ENCODE measurements at places on chromosomes 2 and 18. TPM values are rescaled to one million over a fixed set of nuclear protein-coding genes. Genes with fewer than 3 reads are reported as not detected.

TNFAIP6 gene
- 2.0 TPM for total RNA-seq

ZNF396 gene
- total RNA-seq: 0.74 TPM

STAT4 gene
- total RNA-seq: 0.63 TPM

PER2 gene
- 5.5 TPM for total RNA-seq

NAT8 gene
- total RNA-seq: not detected

LAMA1 gene
- 48.7 TPM for total RNA-seq

CEP192 gene
- 26.2 TPM for total RNA-seq

DTNB gene
- 49.5 TPM for total RNA-seq

UCN gene
- not detected for total RNA-seq

TCF23 gene
- total RNA-seq: not detected

SLC4A5 gene
- total RNA-seq: 0.86 TPM

DNA sequence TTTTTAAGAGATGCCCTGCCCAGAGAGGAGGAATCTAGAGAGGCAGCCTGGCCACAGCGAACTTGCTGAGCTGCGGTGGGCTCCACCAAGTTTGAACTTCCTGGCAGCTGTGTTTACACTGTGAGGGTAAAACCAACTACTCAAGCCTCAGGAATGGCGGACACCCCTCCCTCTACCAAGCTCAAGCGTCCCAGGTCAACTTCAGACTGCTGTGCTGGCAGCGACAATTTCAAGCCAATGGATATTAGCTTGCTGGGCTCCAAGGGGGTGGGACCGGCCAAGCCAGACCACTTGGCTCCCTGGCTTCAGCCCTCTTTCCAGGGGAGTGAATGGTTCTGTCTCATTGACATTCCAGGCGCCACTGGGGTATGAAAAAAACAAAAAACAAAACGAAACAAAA is 289.4 kb downstream of the KCNS3 start:
- no peak overlapping the region for H3K4me3 ChIP-seq
- no peaks in the 10 kb centered on the region for H3K36me3 ChIP-seq
- DNase-seq: no peak
- no peak overlapping the region for H3K27ac ChIP-seq
- no peaks in the 10 kb centered on the region for H3K4me1 ChIP-seq

- no peaks in the 10 kb centered on the region for H3K27me3 ChIP-seq
- no peaks in the 10 kb centered on the region for H3K36me3 ChIP-seq
- no peaks in the 10 kb centered on the region for H3K4me1 ChIP-seq
- H3K4me3 ChIP-seq: no peak overlapping the region
These were observed 9.3 kb downstream of the PTH2R start for GRCh38 chr2:208415897-208416296.

DNA sequence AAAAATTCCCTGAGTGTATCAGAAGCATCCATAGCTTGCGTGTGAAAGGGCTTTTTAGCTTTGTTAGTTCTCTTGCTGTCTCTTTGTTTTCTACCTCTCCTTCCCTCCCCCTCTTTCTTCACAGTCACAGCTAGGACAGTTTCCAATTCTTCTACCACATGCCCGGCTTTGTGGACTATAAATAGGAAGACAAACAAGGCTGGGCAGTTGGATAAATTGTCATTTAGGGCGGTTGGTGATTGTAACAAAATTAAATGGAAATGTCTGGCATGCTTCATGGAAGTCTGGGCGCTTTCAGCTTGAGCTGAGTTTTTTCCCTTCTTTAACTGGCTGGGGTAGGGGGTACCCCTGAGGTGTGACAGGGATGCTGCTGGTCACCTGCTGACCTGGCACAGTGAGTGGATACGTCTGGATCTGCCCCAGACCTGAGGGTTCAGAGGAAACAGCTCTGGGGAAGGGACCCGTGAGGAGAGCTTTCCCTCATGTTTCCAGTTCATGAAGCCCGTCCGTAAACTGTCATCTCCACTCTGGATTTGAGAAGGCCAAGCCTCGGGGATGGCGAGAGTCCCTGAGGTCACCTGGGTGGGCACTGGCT is 29.0 kb upstream of the GIGYF2 start:
- H3K27me3 ChIP-seq: no peaks in the 10 kb centered on the region
- no peak overlapping the region for H3K27ac ChIP-seq
- no peaks in the 10 kb centered on the region for H3K36me3 ChIP-seq
- no peak overlapping the region for H3K4me3 ChIP-seq
- no peak for DNase-seq
- no peaks in the 10 kb centered on the region for H3K4me1 ChIP-seq

DNA sequence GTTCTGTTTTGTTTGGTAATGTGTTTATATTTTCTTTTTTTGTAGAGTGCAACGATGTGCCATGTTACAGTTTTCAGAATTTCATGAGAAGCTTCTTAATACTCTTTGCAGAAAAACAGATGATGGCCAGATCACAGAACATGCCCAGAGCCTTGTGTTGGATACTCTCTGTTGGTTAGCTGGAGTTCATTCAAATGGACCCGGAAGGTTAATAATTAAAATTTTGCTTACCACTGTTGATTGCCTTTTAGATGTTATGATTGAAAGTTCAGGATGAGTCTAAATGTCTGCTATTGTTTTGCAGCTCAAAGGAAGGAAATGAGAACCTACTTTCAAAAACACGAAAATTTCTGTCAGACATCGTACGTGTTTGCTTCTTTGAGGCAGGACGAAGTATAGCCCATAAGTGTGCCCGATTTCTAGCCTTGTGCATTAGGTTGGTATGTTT is 85.2 kb downstream of the BIRC6 start:
- H3K4me3 ChIP-seq: no peak overlapping the region
- H3K27me3 ChIP-seq: no peaks in the 10 kb centered on the region
- H3K36me3 ChIP-seq: peaks cover 63% of the 10 kb centered on the region
- no peak overlapping the region for H3K27ac ChIP-seq

DNA sequence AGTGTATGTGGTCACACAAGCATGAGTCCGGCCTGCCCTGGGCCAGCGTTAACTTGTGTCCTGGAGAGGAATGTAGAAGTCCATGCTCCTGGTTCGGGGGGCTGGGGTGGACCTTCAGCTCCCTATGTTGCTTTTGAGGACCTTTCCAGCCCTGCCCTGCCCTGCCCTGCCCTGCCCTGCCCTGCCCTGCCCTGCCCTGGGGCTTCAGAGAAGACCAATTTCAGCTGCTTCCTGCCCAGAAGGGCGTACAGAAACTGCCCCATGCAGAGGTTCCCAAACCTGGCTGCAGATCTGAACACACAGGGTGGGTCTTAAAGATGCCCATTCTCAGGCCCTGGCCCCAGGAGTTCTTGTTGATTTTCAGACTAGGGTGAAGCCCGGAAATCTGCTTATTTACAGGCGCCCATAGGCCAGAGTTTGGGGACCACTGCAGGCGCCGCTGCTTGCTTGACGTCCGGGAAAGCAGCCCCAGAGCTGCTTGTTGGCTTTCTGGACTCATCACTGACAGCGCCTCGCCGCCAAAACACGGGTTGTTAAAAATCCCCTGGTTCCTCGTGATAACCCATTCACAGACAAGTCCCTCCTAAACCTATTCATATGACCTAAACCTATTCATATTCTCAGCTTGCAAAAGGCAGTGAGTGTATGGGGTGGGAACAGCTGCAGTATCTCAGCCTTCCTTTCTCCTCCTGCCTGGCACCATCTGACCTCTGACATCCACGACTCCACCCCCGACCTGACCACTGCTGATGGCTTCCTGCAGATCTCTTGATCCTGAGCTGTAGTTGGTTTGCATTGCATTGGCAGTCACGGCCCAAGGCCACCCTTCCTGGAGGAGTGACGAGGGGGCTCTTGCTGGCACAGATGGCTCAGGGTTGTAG is 198.3 kb downstream of the GLI2 start:
- H3K4me3 ChIP-seq: no peak overlapping the region
- H3K36me3 ChIP-seq: 0 out of 2 replicates have a peak, but pooled peaks cover 3% of the 10 kb centered on the region
- H3K27me3 ChIP-seq: no peaks in the 10 kb centered on the region
- no peak overlapping the region for H3K27ac ChIP-seq

- H3K27me3 ChIP-seq: no peaks in the 10 kb centered on the region
- H3K36me3 ChIP-seq: no peaks in the 10 kb centered on the region
- H3K27ac ChIP-seq: no peak overlapping the region
- H3K4me1 ChIP-seq: peaks cover 7% of the 10 kb centered on the region
These were observed 9.0 kb upstream of the NTSR2 start for GRCh38 chr2:11679016-11679415.

- H3K27me3 ChIP-seq: peaks cover 3% of the 10 kb centered on the region
- no peak overlapping the region for H3K4me3 ChIP-seq
- H3K4me1 ChIP-seq: no peaks in the 10 kb centered on the region
These were observed 112.1 kb upstream of the CDC42EP3 start for GRCh38 chr2:37783545-37783944.

DNA sequence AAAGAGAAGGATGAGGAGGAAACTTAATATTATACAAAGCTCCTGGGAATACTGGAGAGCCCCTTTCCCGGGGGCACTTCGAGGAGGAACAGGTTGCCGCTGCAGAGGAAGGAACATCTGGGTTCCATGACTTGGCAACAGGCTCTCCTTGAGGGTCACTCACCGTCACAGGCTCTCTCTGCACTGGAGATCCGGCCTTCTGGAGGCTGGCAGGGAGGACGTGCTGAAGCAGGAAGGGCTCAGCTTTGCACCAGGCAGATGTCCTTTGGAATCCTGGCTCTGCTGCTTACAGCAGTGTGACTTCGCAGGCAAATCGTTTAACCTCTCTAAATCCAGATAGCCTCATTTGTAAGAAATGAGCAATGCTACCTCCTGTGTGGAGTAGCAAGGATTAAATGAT is 2.9 kb upstream of the DPYSL5 start:
- no peaks in the 10 kb centered on the region for H3K36me3 ChIP-seq
- no peak overlapping the region for H3K4me3 ChIP-seq
- DNase-seq: no peak
- peaks cover 11% of the 10 kb centered on the region for H3K4me1 ChIP-seq

DNA sequence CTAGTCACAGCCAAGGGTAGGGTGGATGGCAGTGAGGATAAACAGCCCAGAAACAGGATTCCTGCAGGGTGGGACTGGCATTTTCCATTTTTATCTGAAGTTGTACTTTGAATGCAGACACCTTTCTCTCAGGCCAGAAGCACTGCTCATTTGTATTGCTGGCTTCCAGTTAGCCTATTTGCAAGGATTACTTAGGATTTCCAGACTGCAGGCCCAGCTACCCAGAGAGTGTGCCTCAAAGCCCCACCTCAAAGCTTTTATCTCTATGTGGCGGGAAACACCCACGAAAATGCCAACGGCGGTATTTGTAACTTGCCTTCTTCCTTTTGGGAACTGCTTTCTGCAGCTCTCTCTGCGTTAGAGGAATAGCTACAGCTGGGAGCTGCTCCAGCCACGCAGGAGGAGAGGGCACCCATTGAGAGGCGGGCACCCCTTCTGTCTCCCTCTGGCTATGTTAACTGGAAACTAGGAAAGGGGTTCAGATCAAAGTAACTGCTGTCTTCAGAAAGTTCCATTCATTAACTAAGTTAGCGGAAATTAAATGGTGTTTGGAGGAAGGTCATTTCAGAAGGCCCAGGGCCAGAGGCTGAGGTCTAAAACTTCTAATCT is 144.9 kb downstream of the TGIF1 start:
- H3K4me3 ChIP-seq: no peak overlapping the region
- peak overlapping the region; percentile 9 for H3K27ac ChIP-seq
- no peaks in the 10 kb centered on the region for H3K36me3 ChIP-seq
- no peak for DNase-seq
- H3K4me1 ChIP-seq: peaks cover 34% of the 10 kb centered on the region

DNA sequence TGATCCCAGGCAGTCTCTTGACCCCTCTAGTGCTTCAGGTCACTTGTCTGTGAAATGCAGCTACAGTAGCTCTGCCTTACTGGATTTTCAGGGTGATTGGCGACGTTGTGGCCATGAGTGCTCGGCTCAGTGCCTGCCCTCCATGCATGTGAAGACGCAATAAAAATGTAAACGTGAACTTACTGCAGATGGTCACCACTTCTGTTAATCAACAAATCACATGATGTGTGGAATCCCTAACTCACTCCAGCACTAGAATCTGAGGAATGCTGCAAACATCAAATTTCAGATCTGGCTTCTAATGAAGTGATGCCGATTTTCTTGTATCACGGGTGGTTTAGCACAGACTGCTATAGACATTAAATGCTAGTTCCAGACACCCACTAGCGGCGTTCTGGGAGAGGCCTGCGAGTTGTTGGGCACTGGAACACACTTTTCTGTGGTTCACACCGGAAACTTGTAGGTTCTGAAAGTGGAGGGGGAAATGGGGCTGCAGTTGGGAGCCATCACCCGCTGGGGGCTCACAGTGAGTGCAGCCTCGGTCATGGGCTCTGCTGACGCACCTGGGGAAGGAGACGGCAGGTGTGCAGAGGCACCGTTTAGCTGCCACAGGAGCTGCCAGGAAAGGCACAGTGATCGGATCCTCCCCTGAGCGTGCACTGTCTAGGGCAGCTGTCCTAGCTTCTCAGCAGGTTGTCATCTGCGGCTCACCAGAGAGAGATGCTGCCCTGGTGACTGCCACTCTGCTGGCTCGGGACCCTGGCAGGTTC is 6.5 kb downstream of the CNDP1 start:
- no peaks in the 10 kb centered on the region for H3K27me3 ChIP-seq
- H3K27ac ChIP-seq: no peak overlapping the region
- H3K4me3 ChIP-seq: no peak overlapping the region

GRCh38 chr2:199869653-199870052 is 18.7 kb upstream of the FTCDNL1 start:
- peak overlapping the region; percentile 64 for H3K27ac ChIP-seq
- DNase-seq: no peak
- H3K4me1 ChIP-seq: peaks cover 6% of the 10 kb centered on the region
- H3K4me3 ChIP-seq: no peak overlapping the region

- no peaks in the 10 kb centered on the region for H3K27me3 ChIP-seq
- DNase-seq: no peak
- H3K4me1 ChIP-seq: no peaks in the 10 kb centered on the region
- no peaks in the 10 kb centered on the region for H3K36me3 ChIP-seq
These were observed 319.8 kb downstream of the CTNNA2 start for GRCh38 chr2:79832511-79833234.

GRCh38 chr18:48300463-48300961 is 108.7 kb downstream of the ZBTB7C start:
- H3K27ac ChIP-seq: no peak overlapping the region
- no peak for DNase-seq
- H3K4me3 ChIP-seq: no peak overlapping the region
- H3K4me1 ChIP-seq: peaks cover 2% of the 10 kb centered on the region

DNA sequence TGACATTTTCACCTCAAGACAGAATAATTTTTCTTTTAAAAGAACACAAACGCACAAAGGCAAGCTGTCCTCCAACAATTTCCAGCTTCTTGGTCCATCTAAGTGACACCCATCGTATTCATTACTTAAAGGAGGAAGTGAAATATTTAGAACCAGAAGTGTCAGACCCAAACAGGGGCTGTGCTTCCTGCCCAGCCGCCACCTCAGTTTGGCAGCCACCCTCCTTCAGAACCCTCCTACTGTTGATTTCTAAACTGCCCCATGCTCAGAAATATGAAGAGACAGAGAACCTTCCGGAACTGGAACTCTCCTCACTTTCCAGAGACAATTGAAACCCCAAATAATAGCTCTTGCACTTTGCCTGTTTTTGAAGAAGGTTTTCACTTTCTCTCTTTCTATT is 734.8 kb upstream of the SALL3 start:
- DNase-seq: no peak
- no peak overlapping the region for H3K4me3 ChIP-seq
- no peak overlapping the region for H3K27ac ChIP-seq
- H3K4me1 ChIP-seq: peaks cover 9% of the 10 kb centered on the region
- no peaks in the 10 kb centered on the region for H3K27me3 ChIP-seq
